ENCODE measurements at places on chromosomes 2 and 18.

DNA sequence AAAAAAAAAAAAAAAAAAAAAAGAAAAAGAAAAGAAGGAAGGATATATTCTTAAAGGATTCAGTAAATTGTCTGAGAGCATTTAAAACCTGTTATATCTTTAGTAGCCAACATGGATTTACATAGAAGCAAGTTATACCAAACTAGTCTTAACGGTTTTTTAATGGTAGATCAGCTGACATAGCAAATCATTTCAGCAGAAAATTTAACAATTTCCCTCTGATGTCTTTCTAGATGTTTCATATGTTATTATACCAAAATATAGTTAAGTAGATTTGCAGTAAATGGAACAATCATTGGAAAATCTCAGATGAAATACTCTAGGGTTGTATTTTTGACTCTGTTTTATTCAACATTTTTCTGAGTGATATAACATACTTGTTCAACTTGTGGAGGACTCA, 72.9 kb downstream of the BABAM2 start:
- no peak for DNase-seq

GRCh38 chr2:172098650-172099471, 3.8 kb downstream of the DLX2 start:
- no peak for DNase-seq

- DNase-seq: no peak
Measured at GRCh38 chr2:108414945-108415344, 34.1 kb upstream of the GCC2 start.

DNA sequence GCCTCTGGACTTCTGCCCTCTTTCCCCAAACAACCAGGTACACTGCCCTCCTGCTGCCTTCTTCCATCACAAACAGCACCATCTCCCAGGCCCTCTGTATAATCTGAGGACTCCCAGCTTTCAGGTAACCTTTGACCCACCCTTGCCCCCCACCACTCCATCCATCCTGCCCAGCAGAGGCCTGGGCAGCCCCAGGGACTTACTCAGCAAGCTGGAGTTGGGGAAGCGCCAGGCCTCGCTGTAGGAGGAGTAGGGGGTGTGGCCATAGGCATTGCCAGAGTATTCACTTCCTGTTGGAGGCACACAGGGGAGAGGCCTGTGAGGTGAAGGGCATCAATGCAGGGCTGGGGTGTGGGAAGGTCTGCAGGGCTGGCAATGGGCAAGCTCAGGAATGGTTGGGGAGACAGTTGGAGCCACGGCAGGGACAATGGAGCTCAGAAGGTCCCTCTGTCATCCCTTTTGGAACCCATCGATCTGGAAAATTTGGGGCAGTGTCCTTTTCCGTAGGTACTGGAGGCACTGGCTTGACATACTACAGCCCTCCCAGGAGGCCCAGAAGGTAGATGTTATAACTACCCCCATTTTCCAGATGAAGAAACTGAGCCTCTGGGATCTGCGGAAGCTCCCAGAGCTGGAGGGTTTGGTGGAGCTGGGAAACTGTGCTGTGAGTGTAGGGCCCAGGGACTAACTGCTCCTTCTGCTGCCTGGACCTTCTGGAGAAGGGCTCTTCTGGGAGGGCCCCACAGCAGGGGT, 46.3 kb downstream of the PSD4 start:
- DNase-seq: no peak

GRCh38 chr2:15941871-15942710, 1.7 kb downstream of the MYCN start:
- no peak for DNase-seq

DNA sequence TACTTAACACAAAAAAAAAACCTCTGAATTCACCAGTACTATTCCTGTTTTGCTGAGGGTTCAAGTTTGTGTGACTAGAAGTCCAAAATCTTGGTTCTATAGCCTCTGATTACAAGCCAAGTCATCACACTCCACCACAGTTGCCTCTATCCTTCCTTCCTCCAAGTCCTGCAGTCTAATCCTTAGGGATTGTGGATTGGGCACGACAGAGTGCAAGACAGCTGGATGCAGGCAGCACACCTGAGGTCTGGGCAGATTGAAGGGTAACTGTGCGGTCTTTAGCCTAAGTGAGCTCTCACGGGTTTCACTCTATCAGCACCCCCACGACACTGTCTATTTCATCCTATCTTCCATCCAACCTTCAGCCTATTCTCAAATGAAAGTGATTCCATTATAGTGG, 299.4 kb upstream of the ID2 start:
- DNase-seq: no peak

GRCh38 chr18:9475643-9476591, 604 bp downstream of the RALBP1 start:
- DNase-seq: no peak

DNA sequence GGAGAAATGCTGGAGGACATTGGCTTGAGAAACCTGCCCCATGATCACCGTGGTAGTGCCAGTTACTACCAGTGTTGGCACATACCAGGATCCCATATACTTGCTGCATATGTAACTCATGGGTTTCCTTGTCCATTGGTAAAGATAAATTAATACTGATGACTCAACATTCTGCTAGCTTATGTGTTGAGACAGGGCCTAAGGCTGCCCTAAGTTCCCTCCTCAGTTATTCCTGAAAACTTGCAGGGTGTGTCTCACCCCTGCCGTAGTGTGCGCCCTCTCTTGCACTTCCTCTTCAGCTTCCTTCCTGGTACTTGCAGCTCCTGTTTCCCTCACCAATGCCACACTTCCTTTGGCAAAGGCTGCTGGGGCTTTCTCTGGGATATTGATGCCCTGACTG, 4.3 kb upstream of the INO80C start:
- DNase-seq: no peak

DNA sequence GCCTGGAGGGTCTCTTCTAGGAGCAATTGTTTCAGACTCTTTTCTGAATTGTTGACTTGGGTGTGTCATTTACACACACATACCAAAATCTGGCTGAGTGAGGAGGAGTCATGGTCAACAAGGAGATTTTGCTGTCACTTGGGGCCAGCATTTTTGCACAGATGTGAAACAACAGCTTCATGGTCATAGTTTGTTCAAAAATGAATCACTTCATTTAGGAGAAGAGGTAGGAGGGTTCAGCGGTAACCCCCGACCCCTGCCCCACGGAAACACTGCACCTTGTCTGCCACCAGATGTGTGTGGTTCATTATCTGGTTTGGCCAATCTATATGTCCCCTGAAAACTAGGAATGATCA, 42.2 kb downstream of the LBH start:
- no peak for DNase-seq

DNA sequence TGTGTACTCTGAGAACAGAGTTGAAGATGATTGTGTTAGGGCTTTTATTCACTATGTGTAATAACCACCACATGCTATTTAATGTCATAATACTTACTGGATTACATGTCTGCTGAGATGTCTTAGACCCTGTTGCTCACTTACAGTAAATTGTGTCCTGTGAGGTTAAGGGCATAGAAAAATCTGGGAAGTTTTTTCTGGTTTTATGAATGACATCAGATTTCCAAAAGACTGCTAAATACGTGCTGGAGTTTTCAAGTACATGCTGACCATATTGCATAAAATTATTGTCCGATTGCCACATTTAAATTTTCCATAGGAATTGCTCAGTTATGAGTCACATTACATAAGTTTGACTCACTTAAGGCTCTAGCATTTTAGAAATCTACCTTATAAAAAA, 96.7 kb upstream of the COL5A2 start:
- DNase-seq: no peak

- no peak for DNase-seq
Measured at GRCh38 chr18:36017232-36017631, 44.8 kb downstream of the RMP24 start.

DNA sequence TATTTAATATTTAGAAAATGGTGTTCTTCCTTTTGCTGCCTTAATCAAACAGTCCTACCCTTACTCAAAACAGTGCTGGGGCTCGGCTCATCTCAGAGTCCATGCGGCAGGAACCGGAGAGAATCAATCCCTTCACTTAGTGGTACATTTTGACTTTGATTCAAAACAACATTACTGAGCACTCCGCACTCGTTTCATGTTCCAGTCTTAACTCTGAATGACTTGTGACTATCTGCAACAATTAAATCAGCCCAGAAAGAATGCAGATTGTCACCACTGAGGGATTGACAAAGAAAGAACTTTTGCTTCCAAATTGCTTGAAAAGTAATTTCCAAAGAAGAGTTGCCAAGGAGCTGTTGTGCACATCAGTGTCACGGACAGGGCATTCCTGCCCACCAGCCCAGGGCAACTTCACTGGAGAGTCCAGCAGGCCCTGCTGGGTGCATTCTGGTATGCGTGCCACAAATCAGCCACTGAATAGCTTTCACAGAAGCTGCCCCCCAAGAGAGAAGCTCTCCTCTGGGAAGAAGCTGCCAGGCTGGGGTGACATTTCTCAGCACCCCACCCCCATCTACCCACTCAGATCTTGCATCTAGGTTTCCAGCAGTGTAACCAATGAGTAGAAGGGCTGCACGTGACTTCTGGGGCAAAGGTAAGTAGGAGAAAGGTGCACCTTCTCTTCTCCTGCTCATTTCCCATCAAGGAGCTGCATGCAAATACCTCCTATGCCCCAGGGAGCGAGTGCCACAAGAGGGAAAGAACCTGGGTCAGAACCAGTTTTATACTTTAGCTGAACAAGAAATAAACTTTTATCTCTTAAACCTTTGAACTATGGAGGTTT, 84.6 kb upstream of the ATP8B1 start:
- no peak for DNase-seq

GRCh38 chr2:224946895-224947294, 95.4 kb downstream of the DOCK10 start:
- DNase-seq: peak; percentile 6

- DNase-seq: no peak
Measured at GRCh38 chr2:225756198-225756597, 356.7 kb downstream of the NYAP2 start.

GRCh38 chr2:145034511-145034910, 514.6 kb upstream of the ZEB2 start:
- DNase-seq: no peak

- no peak for DNase-seq
Measured at GRCh38 chr2:227132986-227133385, 31.0 kb downstream of the COL4A4 start.

DNA sequence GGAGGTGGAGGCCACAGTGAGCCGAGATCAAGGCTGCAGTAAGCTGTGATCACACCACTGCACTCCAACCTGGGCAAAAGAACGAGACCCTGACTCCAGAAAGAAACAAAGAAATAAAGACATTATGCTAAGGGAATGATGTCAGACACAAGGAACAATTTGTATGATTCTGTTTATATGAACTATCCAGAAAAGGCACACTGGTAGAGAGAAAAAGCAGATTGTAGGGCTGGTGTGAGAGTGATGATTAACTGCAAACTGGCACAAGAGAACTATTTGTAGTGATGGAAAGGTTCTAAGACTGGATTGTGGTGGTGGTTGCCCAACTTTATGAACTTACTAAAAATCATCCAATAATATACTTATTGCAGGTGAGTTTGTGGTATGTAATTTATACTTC, 106.3 kb downstream of the MAP3K20 start:
- no peak for DNase-seq

DNA sequence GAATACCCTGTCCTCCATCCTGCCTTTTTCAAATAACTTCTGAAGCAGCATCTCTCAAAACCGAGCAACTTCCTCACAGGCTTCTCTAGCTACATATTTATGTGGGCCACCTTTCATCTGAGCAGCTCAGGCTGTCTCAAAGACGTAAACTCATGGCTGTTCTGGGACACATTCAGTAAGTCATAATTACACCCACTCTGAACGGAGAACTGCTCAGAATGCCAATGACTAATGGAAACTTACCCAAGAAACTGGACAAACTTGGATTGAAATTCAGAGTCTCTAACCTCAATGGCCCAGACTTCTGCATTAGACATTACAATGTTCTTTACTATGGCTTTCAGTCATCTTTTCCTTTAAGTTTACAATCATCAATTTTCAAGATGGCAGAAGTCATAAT, 145.2 kb downstream of the RAD51AP2 start:
- DNase-seq: no peak

- no peak for DNase-seq
Measured at GRCh38 chr18:48530399-48531081, 8.3 kb upstream of the CTIF start.

DNA sequence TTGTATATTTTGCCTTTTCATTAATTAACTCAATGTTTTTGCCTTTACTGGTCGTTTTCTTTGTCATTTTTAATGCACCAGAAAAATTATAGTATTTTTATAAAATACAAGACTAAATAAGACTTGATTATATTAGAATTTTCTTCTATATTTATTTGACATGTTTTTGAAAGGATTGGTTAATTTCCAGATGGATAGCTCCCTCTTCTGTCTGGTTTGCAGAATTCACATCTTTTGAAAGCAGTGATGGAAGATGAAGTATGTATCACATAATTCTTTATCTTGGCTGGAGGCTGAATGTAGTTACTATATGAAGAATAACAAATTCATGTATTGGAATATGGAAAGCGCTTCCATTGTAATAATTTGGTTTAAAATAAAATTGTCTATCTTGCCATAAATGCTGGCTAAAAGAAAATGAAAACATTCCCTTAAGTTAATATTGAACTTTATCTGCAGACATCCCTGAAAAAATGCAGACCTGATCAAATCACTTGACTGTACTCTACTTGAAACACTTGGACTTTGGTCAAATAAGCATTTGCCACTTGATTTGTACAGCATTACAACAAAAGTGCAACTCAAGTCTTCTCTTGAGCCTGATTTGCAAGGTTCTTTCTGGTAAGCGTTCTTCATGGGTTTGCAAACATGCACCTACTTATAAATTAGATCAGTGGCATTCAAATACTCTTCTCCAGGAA, 86.3 kb upstream of the EFEMP1 start:
- DNase-seq: peak; percentile 62

DNA sequence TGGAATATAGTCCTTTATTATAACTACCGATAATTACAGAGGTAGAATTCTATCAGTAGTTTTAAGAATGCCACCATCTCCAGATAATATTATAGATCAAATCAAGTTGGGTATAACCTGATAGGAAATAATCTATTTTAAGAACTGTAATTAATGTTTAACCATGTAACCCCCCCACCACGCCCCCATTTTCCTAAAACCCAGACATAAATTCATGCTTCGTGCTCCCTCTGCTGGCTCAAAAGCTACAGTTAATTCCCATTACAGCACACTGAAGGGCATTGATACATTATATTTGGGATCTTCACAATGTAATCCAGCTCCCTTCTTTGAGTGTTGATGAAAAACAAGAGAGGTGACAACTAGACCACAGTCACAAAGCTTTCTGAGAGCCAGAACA, 228.0 kb upstream of the SMAD7 start:
- no peak for DNase-seq

- no peak for DNase-seq
Measured at GRCh38 chr2:222532315-222532714, 108.0 kb downstream of the SGPP2 start.

DNA sequence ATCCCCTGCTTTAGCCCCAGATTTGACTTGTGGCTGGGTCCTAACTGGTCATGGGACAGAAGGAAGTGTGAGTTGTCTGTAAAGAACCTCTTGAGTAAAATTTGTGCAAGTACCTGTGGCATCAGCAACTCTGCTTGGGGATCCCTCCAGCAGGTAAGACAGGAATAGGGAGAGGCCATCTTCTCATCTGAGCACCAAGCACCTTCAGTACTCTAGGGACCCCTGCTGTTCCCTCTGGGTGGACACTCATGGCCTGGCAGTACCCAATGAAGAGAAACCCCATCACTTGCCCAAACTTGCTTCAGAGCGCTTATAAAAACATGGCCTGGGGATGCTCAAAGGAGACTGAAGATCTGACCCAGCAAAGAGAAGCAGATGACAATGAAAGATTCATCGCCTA, 297.8 kb downstream of the SP3 start:
- DNase-seq: no peak

- peak; percentile 27 for DNase-seq
Measured at GRCh38 chr18:47149457-47150028, 757 bp downstream of the HDHD2 start.
